Stimulated activated CD4-positive, alpha-beta T cell treated with anti-CD3 and anti-CD28 coated beads, Interleukin-4, amount 100 ng/mL, for 1 hour (primary cell): ENCODE measurements at places on chromosomes 16 and 17.

DNA sequence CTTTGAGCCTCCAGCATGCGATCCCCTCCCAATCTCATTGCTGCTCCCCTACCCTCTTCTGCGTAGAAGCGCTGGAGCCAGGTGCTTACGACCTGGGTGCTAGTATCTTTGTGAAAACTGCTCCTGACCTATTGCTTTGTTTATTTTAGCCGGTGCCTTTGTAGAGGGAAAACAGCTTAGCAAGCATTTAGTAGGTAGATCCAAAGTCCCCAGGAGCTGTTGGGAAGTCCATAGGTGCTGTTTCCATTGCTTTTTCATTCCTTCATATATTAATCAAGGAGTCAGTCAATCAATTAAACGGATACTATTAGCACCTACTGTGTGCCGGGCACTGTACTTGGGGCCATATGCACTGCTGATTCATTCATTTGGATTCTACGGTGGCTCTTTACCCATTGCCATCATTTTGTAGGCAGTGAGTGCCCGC, 497.6 kb downstream of the WWOX start:
- no peak for DNase-seq

- DNase-seq = no peak
Measured at GRCh38 chr16:67555795-67556212, 6.5 kb upstream of the CTCF start.

GRCh38 chr17:63611354-63611753, 10.7 kb downstream of the TACO1 start:
- DNase-seq = no peak

DNA sequence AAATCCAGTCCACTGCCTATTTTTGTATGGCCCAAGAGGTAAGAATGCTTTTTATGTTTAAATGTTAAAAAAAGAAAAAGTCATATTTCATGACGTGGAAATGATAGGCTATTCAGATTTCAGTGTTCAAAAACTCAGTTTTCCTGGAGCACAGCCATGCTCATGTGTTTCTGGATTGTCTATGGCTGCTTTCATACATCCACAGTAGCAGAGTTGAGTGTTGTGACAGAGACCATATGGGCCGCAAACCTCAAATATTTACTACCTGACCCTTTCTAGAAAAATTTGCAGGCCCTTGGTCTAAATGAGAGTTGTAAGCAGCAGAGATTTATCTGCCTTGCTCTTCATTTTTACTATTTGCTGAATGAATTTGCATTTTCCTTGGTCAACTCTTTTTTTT, 264.1 kb downstream of the CBLN1 start:
- DNase-seq = no peak

DNA sequence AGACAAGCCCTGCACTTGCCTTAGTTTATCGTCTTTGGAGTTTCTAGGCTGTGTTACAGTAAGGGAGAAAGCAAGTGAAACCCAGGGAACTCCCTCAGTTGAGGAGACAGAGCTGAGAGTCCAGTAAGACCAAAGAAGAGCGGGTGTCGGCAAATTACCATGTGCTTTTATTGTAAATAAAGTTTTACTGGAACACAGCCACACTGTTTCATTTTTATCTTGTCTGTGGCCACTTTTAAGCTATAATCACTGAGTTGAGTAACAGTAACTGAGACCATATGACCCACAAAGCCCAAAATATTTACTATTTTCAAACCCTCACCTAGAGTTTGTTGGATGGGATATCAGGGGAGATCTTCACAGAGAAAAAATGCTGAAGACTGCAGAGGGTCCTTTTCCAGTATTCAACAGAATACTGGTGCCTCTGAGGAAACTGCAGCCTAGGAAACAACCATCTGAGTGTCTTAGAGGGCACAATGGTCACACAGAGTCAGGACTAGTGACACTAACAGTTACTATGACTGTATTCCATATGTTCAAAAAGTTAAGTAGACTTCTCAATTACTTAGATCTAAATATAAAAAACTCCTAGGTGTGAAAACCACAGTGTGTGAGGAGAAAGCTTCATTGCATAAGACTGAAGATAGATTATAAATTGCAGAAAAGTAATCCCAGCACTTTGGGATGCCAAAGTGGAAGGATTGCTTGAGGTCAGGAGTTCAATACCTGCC, 351.1 kb upstream of the TBX2 start:
- no peak for DNase-seq

- no peak for DNase-seq
Measured at GRCh38 chr17:46865100-46865499, 13.7 kb downstream of the WNT9B start.

- DNase-seq = no peak
Measured at GRCh38 chr16:56779906-56780305, 50.0 kb downstream of the NUP93 start.

DNA sequence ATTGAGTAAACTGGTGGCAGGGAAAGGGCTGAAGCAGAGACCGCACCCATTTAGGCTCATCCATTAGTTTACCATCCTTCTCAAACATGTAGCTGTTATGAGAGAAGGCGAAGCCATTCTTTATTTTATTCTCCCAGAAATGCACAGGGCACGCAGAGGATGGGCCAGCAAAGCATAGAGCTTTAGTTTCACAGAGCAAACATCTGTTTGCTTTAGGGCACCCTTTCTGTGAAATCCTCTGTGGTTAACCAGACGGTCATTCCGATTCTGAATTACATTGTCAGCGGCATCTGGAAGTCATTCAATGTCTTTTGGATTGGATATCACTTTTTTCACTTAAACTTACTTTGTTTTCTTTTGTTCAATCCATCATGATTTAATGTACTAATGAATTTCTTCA, 96.0 kb downstream of the TOX3 start:
- no peak for DNase-seq

- no peak for DNase-seq
Measured at GRCh38 chr16:80585764-80586163, 45.0 kb downstream of the DYNLRB2 start.

GRCh38 chr17:7020894-7021664, 1.8 kb upstream of the BCL6B start:
- no peak for DNase-seq
